ENCODE measurements at places on chromosomes 11 and 22. TPM values are rescaled to one million over a fixed set of nuclear protein-coding genes. Genes with fewer than 3 reads are reported as not detected.

DNA sequence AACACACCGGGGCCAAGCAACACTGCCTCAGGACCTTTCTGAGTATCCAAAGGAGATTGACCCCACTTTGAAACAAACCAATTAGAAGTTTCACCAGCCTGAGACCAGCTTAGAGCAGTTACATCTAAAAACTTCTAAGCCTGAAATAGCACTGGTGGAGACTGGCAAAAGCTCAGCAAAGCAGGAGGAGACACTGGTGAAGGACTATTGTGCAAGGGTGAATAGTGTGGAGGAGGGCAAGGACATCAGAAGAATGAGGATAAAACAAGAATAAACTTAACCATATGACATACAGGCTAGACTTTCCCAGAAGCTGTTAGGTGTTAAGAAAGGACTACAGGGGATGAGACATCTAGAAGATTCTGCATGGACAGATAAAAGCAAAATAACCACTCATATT lies 152.4 kb downstream of the FCHSD2 start:
- DNase-seq, result no peak

DNA sequence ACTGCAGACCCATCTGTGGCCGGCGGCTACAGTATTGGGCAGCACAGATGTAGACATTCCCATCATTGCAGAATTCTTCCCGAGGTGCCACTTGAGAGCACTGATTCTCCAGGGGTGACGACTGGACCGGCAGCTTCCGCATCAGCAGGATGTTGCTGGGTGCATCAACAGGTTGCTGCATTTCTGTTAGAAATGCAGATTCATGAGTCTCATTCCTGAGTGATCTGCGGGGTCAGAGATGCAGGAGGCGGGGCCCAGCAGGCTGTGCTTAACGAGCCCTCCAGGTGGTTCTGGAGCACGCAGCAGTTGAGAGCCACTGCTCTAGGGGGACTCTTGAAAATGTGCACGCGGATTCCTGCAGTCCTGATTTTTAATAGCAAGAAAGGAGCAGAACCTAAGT lies 321.8 kb downstream of the TBC1D22A start:
- DNase-seq, result no peak

DNA sequence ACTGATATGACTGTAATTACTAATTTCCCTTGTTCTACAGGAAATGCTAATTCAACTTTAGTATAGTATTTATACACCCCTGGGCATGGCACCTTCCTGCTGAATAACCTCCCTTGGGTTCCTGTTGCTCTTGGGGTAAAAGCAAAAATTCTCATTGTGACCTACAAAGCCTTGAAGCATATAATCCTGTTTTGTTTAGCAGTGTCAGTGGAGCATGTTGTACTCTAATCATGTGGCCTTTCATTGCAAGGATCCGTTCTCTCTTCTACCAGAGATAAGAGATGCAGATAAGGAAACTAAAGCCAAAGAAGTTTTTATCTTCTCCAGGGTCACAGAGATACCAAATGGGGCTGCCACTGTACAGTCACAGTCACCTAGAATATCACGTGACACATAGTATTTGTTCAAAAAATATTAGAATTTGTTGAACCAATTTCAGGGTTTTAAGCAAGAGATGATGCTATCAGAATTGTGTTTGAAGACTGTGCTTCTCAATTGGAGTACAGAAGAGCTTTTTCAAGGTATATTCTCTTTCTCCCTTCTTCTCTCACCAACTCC lies 25.1 kb downstream of the CSRP3 start:
- DNase-seq, result no peak

GRCh38 chr11:75852406-75853017 lies 37.5 kb downstream of the UVRAG start:
- DNase-seq, result no peak

DNA sequence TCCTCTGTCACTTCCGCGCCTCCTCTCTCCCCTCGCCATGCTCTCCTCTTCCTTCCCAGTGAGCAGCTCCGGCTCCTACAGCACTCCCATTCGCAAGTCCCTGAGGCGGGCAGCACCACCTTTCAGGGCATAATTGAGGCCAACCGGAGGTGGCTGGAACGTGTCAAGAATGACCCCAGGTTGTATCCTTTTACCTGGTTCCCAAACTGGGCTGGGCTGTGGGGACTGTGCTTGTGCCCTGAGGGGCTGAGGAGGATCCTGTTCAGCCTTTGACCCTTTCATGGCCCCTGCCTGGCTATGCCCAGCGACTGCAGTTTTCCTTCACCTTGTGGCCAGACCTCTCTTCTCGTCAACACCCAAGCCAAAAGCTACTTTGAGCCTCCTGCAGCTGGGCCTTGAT lies 84.1 kb downstream of the CEP164 start:
- no peak for DNase-seq

- no peak for DNase-seq
Observed at GRCh38 chr22:39205344-39206021, 39.3 kb downstream of the PDGFB start.

DNA sequence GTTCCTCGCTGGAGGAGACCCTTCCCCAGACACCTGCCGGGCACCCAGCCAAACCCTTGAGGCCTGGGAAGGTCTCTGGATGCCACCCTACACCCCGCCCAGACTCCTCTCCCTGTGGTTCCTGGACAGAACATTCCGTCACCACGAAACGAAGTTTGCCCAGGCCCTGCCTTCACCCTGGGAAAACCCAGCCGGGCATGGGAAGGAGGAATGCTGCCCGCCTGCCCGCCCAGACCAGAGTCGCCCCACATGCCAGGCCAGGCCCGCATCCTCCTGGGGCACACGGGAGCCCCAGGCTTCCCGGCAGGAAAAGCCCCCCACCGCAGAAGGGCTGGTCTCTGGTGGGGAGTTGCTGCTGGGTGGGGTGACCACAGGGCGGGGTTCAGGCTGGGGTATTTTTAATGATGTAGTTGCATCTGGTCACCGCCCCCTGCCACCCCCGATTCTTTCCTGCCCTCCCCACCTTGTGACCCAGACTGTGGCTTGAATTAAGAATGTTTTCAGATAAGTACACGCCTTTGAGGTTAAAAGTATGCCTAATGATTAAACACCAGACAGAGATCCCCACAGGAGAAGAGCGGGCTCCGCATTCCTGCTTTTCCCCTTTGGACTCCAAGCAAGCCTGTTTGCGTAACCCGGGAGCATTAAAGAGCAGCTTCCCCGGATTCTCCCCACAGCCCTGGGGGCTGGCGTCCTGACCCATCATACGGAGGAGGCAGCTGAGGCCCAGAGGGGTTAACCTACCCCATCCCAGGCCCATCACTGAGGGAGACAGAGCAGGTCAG lies 44.6 kb upstream of the PPARA start:
- peak; percentile 66 for DNase-seq

- no peak for DNase-seq
Observed at GRCh38 chr22:19478045-19478900, 720 bp downstream of the UFD1 start.

- DNase-seq, result no peak
Observed at GRCh38 chr11:69903211-69903610, 84.0 kb upstream of the FGF3 start.

GRCh38 chr22:46081036-46081830 lies 69.1 kb upstream of the PPARA start:
- DNase-seq, result peak; percentile 24

DNA sequence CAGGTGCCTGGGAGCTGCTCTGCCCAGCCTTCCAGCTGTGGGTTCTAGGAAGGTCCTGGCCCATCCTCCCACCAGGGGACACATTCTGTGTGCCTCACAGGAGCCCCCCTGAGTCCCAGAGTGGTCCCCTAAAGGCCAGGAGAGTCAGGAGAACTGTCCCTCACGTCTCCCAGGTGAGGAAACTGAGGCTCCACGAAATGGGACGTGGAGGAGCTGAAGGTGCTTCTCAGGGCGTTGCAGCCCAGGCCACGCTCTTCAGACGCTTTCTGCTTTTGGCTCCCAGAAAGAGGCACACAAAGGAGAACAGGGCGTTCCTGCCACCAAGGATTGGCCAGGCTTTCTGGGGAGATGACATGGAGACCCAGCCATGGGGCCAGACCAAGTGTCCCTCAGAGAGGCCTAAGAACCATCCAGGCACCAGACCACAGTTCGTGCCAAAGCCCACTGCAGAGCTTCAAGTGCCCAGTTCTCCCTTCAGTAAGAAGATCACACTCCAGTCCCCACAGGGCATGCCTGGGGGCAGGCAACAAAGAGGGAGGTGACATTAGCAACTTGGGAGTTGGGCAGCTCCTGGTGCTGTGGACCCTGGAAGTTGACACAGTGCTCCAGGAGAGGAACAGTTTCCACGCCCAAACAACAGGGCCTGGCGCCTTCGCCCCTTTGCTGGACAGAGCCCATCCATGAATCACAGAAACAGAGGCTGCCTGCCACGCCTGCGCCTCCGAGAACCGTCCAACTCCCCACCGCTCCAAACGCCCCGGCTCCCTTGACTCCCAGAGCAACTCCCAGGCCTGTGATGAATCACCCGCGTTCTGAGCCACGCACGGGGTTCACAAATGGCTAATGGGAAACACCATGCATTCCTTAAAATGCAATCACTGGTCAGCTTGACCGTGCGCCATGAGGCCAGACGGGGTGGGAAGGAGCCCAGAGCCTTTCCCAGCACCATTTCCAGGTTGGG lies 589.2 kb downstream of the BRD1 start:
- no peak for DNase-seq

DNA sequence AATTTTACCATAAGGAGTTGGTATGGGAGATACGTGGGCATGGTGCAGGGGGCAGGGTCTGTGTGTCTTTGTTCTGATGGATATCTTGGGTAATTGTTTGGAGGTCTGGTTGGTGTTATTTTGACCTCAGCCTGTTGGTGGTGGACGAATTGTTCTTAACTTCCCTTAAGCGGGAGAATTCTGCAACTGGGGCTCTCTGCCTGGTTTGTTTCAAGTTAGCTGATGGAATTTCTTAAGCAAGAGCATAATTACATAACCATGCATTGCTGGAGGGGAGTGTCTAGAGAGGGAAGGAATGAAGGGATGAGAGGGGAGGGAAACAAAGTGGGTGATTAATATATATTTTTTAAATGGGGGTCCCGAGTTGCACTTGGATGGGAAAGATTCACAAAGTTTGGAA lies 908.5 kb upstream of the RAG2 start:
- DNase-seq, result no peak

DNA sequence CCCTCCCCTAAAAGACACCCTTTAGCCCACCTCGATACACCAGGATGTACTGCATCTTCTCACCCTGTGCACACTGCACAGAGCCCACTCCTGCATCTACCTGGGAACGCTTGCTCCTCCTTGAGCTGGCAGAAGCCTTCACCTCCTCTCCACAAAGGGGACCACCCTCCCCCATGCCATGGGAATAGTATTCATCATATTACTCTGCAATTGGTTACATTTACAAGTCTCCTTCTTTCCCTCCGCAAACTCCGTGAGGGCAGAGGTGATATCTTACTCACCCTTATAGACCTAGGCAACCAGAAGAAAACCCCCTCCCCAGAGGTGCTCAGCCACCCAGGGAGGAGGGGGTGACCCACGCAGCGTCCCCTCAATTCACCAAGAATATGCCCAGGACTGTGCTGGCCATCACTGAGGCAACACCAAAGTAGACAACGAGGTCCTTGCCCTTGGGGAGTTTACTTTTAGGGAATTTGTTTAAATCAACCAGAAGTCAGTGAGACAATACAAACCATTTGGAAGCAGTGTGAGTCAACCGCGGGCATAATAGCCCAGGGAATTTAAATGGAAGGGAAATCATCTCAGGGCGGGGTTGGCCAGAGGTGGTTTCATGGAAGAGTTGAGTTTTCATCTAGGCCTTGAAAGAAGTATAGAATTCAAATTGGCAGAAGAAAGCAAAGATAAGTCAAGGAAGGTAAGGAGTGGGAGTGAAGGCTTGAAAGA lies 214.5 kb downstream of the BARX2 start:
- DNase-seq, result no peak

DNA sequence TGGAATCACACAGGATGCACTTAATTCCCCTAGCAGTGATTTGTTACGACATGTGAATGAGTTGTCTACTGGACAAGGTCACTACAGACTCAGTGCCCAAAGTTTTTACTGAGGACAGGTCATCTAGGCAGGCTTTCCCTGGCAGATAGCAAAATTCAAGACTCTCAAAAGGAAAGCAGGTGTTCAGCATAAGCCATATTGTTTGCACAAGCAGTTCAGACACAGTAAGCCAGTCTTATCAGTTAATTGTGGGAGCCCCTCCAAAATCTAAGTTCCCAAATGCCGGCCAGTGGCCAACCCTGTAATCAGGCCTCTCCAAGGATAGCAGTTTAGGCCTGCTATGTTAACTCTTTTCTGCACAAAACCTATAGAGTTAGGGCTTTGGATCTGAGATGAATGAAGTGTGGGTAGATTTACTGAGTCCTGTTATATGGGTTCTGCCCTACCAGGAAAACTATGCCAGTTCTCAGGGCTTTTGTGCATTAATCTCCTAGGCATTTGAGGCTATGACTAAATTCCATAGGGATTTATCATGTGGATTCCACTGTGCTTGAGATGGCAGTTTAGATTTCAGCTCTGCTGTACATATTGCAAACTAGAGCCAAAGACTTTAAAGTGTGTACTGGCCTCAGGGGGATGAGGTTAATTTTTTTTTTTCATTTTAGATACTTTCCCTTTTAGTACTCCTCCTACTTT lies 4.8 kb upstream of the ARHGEF12 start:
- DNase-seq, result no peak

The TUB gene
- 11.6 TPM for total RNA-seq

The ALKBH8 gene
- total RNA-seq, result 6.5 TPM

The MMP13 gene
- total RNA-seq, result not detected

The KCNQ1OT1 gene
- total RNA-seq, result 0.81 TPM

The MS4A12 gene
- total RNA-seq, result not detected

The DDB1 gene
- total RNA-seq, result 136 TPM
